ENCODE measurements at places on chromosomes 16 and 17.

GRCh38 chr17:48834973-48835372 is 4.1 kb downstream of the CALCOCO2 start:
- DNase-seq: no peak

GRCh38 chr16:57530522-57531252 is 5.7 kb downstream of the CCDC102A start:
- no peak for DNase-seq

GRCh38 chr16:6735631-6736030 is 597.0 kb upstream of the RBFOX1 start:
- DNase-seq: no peak

DNA sequence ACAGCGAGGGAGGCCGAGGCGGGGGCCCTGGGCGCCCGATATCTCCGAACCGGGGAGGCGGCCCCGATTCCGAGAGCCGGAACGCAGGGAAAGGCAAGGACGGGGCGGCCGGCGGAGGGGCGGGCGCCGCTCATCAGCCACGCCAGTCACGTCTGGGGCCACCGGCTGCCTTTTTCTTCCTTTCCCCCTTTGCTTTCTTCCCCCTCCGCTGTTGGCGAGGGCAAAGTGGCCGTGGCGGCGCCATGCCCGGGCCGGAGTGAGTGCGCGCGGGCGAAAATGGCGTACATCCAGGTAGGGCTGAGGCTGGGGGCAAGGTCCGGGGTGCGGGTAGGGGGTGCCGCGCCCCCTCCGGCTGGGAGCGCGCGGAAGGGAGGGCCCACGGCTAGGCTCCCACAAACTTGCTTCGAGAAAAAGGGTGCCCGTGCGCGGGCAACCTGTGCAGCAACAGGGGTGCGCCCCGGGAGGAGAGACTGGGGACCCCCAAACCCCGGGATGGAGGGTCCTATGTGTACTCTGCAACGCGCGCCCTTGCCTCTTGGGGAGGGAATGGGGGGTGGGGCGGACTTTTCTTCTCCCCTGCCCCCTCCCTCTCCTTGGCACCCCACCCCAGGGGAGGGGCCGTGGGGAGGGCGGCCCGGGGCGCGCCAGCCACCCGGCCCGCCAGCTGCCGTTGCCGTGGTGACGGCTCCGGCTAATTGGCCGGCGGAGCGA is 486 bp downstream of the SYT17 start:
- DNase-seq: no peak

DNA sequence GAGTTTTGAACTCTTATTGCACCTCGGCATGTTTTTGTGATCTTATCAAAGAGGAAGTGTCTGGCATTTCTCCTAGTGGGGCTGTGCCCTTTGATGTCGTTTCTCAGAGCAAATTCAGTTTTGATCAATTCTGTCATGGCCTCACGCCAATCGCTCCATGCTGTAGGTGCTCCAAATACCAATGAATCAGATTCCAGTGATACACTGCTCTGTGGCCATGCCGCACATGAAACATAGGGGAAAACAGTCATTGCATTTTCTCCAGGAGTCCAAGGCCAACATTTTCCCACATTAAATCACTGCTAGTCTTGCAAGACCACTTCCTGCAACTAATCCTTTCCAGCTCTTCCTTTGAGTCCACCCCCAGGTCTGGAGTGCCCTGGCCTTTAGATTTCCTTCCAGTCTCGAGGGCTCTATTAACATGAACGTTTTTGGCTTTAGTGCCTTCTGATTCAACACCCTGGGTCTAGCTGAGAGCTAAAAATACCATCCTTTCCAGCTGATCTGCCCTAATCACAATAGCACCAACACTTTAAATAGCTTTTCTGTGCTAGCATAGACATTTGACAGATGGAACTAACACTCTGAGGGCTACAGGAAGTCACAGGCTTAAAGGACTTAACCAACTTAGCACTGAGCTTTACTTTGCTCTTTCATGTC is 18.2 kb upstream of the RASL10B start:
- no peak for DNase-seq

DNA sequence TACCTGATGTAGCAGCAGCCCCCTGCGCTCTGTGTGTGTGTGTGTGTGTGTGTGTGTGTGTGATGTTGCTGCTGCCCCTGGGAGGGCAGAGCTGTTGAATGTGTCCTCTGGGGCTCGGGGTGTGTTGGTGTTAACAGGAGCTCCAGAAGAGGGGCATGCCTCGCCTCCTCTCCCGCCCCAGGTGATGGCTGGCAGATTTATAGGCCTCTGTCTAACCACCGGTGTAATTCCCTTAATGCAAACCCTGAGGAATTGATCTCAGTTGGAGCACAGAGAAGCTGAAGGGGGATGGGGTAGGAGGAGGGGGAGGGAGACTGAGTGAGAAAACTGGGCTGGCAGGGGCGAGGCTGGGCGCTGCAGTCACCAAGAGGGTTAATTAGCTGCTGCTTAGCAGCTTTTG is 10.0 kb downstream of the CACNA1G start:
- no peak for DNase-seq

DNA sequence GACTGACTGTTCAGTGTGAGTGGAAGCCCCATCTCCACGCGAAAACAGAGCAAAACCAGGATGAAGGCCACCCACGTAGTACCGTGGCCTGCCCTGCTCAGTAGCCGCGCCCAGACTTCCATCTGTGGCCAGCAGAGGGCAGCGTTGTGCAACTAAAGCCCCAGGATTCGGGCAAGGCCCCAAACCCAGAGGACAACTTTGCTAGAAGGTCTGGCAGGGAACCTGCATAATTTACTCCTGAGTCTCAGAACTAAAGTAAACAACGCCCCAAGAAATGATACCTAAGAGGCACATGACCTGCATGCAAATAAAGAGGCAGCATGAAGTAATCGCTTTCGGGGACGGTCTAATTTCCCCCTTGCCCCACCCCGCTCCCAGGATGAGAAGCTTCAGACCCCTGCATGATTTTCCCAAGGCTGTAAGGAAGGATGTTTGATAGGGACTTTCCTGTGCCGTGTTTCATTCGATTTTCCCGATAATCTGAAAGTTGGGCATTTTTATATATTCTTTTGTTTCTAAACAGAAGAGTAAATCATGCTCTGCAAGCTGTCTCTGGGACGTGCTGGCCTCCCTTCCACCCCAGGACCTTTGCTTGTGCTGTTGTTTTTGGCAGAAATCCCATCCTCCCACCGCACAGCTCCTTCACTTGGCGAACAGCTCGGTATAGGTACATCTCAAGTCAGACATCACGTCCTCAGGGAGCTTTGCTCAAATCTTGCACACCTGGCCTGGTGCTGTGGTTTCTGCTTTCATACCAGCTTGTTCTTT is 18.6 kb downstream of the HSBP1 start:
- peak; percentile 82 for DNase-seq

DNA sequence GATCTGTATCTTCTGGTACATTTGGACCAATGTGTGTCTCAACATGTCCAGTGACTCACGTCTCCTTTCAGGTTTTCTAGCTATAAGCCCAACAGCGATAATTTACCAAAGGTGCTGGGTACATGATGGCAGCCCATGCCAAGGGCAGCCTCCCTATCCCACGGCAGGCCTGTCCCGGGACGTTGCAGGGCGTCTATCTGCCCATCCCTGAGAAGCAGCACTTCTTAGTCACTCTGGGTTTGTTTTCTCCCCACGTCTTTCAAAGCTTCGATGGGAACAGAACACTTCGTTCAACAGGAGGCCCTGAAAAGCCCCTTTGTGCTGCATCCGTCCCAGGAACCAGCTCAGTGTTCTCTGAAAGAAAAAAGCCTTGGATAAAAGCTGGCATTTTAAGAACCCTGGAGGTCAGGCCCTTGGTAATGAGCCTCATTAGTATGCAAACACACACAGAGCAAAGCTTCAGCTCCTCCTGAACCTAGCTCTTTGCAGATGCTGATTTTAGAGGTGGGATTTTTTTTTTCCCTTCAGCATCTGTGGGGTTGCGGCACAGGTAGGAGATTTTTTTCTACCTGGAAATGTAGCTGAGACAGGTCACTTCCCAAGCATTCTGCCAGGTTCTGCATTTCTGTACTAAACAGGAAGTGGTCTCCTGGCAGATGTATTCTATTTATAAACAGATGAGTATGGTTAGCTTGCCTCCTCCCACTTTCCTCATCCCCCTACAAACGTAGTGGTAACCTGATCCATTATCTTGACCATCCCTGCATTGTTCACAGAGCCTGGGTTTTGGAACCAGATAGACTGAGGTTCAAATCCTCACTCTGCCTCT is 17.5 kb upstream of the MT4 start:
- DNase-seq: no peak

GRCh38 chr17:18045691-18046350 is 6.6 kb downstream of the GID4 start:
- no peak for DNase-seq

- DNase-seq: peak; percentile 74
Measured at GRCh38 chr17:78842881-78843565, 2.4 kb upstream of the USP36 start.

DNA sequence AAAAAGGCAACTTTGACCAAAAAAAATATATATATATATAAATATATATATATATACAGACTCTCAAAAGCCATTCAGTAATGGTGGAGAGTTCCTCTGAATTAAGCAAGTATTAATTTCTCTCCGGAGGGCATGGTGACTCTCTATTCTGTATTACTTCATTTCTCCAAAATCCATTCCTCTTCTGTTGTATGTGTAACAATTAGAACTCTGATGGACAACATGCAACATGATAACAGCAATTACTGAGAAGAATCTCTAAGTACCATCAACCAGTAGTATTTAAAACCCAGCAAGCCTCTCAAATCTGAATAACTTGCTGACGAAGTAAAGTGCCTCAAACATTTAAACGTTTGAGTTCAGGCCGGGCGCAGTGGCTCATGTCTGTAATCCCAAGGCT is 2.3 kb downstream of the GRB2 start:
- no peak for DNase-seq

DNA sequence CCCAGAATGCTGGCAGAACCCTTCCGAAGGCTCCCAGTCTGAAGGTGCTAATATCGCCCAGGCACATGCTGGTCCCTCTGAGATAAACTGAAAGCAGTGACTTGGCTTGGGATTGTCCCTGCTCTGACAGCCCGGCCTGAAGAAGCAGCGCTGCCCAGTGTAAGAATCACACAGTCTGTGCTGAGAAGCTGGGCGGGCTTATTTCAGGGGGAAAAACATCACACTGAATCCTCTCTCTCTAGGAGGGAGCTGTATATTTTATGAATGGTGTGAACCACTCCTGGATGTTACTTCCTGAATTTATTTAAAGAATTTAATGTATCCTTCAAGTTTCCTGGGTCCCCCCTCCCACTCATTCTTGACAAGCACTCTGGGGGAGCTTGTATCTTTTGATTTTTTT is 36.3 kb downstream of the GAS7 start:
- DNase-seq: no peak

DNA sequence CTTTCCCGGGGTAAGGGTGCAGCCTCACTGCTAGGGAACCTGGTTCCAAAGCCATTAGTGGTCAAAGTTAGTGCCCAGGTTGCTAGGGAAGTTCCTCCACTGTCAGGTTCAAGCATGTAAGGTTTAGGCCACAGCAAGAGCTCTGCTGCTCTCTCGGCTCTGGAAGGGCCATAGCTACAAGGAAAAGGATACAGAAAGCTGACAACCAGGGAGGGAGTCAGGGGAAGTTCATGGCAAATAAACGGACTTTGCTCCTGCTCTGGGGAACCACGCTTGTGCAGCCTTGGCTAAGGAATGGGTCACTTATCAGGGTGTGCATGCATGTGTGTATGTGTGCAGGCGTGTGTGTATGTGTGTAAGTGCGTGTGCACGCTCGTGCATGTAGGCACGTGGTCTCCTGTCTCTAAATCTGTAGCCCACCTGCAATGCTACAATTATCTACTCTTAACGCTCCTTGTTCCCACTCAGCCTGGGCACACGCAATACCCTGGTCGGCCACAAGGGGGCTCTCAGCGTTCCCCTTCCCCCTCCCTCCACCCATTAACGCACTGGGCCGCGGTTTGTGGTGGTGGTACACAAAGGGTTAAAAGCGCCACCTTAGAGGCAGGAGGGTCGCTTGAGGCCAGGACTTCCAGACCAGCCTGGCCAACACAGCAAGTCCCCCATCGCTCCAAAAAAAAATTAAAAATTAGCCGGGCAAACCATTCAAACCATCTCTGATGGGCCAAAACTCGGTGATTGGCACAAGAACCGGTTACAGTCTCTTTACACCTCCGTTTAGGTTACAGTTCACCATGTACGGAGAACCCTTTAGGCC is 48.4 kb upstream of the KDM8 start:
- DNase-seq: peak; percentile 36

DNA sequence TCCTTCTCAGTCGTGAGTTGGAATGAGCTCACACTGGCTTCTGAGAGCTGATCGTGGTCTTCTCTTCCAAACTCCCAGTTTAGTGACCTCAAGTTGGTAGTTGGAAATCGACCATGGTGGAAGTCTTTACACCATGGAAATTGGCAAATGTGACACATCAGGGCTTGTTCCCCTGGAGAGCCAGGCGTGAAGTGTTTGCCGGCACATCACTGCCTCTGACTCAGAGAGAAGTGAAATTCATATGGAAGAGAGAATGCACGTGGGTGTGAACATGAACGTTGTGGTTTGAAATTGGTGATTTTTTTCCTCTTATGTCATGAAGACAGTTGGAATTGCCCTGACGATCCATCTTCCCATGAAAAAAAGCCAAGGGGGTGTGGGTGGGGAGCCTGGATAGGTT is 47.4 kb downstream of the AXIN2 start:
- no peak for DNase-seq

DNA sequence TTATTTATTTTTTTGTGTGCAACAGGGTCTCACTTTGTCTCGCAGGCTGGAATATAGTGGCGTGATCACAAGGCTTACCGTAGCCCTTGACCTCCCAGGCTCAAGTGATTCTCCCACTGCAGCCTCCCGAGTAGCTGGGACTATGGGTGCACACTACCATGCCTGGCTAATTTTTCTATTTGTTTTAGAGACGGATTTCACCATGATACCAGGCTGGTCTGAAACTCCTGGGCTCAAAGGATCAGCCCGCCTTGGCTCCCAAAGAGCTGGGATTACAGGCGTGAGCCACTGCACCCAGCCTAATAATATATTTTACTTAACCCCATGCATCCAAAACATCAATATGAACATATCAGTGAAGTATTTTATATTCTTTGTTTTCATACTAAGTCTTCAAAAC is 2.0 kb downstream of the CCDC200 start:
- no peak for DNase-seq

- peak; percentile 48 for DNase-seq
Measured at GRCh38 chr17:50660042-50660886, 25.6 kb downstream of the ABCC3 start.

DNA sequence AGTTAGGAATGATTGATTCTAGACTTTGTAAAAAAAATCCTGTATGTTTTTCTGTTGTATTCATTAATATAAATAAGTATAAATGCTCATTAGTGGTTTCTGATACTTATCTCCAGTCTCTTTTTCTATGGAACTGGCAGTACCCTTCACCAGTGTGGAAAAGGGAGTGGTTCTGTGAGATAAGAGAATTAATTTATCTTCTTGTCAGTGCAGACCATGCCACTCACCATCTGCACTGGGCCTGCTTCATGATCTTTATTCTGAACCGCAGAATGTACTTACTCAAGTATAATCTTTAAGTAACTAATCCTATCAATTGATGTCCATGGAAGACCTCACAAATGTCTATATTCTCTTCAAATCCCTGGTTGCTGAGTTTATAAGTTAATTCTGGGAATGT is 836.1 kb upstream of the CDH8 start:
- peak; percentile 14 for DNase-seq

- DNase-seq: peak; percentile 29
Measured at GRCh38 chr17:76887802-76888201, 19.6 kb downstream of the MGAT5B start.
